Cortex of kidney (tissue), 1 donor: ENCODE measurements at places on chromosomes 6 and 20.

DNA sequence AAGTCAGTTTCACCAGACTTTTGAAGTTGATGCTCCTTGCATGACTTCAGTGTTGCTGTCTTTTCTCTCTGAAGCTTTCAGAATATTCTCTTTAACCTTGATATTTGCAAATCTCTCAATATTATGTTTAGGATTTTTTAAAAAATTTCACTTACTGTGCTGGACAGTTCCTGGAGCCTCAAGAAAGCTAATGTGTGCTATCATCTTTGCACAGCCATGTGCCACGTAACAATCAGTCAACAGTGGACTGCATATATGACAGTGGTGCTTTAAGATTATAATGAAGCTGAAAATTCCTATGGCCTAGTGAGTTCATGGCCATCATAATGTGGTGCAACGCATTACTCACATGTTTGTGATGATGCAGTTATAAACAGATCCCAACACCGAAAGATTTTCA is 59.1 kb upstream of the OGFRL1 start:
- DNase-seq: no peak

- no peak for DNase-seq
Observed at GRCh38 chr6:56522495-56523270, 120.0 kb downstream of the DST start.

DNA sequence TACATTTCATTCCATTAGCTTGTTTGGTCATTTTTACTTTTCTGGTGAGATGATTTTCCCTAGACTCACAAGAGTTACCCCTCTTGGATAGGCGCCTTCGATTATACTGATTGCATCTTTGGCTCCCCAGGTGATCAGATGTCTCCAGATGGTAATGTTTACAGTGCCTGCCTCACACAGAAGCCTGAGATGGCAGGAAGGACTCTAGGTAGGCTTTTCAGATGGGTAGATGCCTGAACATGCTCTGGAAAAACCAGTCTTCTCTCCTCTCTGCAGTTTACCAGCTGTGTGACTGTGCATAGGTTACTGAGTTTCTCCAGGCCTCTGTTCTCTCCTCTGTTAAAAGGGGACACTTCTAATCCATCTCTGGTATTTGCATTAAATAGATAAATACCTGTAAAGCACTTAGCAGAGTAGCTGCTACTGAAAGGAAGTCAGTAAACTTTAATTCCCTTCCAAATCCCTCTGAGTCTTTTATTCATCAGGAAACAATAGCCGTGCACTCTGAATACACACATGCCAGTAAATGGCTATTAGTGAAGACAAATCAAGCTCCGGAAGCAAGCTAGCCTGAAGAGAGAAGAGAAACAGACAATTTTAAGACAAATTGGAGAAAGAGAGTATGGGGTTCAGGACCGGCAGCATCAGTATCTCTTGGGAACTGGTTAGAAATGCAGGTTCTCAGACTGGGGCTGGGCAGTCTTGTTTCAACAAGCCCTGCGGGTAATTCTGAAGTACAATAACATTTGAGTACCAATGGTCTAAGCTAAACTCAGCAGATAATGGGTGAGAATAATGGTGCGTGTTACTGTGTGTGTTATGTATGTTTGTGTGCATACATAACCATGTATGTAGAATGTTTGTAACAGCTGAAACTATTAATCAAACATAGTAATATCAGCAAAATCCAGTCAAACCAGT is 139.4 kb downstream of the UST start:
- DNase-seq: no peak

- DNase-seq: no peak
Observed at GRCh38 chr6:74946961-74947360, 258.9 kb downstream of the COL12A1 start.

GRCh38 chr6:68032217-68032616 is 602.9 kb upstream of the ADGRB3 start:
- no peak for DNase-seq

DNA sequence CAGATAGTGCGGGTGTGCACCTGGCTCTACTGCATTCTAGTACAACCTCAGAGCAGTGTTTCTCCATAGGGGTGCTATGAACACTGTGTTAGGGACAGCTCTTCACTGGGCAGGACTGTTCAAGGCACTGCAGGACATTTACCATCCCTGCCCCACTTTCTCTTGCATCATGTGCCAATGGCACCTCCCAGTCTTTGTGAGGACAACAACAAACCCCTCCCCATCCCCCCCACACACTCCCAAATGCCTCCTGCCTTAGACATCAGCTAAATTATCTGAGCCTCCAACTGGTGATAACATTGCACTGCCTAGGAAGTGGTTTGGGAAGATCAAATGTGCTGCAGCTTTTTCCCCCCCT is 98.9 kb downstream of the FYN start:
- DNase-seq: no peak

DNA sequence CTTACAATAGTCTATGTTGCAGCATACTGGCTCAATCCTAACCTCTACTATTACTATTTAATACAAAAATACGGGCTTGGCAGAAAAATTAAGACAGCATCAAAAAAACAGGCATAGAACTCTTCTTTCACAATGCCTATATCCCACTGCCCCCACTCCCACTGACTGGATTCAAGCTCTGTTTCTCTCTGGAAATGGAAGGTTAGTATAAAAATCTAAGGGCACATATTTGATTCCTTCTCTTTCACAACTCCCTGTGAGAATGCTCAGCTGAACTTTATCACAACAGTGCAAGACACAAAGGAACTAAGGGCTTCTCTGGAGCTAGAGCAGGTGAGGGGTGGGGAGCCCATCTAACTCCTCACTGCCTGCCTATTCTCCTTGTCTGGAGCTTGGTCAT is 258.4 kb upstream of the FAM83B start:
- no peak for DNase-seq

- DNase-seq: no peak
Observed at GRCh38 chr6:50285735-50286134, 236.0 kb upstream of the DEFB112 start.

DNA sequence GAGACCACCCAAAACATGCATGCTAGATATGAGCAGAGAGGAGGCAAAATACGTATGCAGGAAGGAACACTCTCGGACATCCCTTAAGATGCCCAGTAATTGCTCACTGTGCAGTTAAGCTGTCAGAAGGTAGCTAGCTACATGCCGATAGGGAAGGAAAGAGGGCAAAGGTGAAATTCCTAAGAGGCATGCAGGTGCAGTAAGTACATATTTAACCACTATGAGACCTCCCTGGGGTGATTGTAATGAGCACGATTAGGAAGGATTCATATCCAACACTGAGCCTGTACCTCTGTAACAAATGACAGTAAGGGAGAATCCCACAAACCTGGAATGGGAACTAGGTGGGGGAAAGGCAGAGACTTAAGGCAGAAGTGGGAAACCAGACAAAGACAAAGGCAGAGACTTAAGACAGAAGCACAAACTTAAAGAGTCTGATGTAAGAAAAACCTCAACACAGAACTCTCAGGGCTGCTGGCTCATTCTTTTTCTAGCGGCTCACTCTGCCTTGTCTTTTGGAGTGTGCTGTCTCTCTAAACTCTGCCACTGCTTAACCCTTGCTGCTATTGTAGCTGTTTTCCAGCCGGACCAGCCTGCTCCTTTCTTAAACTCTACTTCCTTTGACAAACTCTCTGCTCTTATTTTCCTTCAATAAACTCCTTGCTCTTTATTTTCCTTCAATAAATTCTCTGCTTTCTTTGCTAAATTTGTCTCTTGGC is 148.1 kb downstream of the UBE3D start:
- no peak for DNase-seq

- DNase-seq: no peak
Observed at GRCh38 chr6:64988148-64988547, 718.9 kb downstream of the EYS start.

GRCh38 chr6:79684876-79685275 is 53.7 kb downstream of the SH3BGRL2 start:
- DNase-seq: no peak

DNA sequence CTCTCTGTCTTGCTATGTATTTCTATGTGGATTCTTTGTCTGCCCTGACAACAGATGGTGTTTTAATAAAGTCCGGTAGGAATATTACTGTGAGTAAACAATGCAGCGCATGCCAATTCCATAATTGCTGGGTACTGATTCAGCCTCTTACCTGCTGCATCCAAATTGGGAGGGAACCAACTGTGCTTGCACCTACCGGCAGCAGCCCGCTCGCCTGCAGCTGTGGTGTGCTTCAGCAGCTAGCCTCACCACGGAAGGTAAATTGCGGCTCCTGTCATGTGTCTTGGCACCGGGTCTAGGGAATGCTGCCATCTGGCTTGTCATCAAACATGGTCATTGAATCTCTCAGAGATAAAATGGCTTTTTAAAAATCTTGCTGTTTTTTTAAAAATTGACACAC is 704.8 kb upstream of the SLC35B3 start:
- DNase-seq: no peak
